Renal cortical epithelial cell (primary cell): ENCODE measurements at places on chromosomes 16 and 17. TPM values are rescaled to one million over a fixed set of nuclear protein-coding genes. Genes with fewer than 3 reads are reported as not detected.

The MYH10 gene
- 49.5 and 149 TPM in 2 replicates for total RNA-seq

The MMP28 gene
- 0.52 and 1.8 TPM in 2 replicates for total RNA-seq

The GINS2 gene
- total RNA-seq = 0.45 and 7.3 TPM in 2 replicates

The SETD1A gene
- 1.0 and 7.6 TPM in 2 replicates for total RNA-seq

The OR1A1 gene
- total RNA-seq = not detected in 2 replicates

The GSDMA gene
- not detected in 2 replicates for total RNA-seq

The DDX52 gene
- total RNA-seq = 48.5 and 64.4 TPM in 2 replicates

The TBC1D3G gene
- not detected in 2 replicates for total RNA-seq

The SEC14L1 gene
- total RNA-seq = 49.1 and 112 TPM in 2 replicates

The HOXB4 gene
- total RNA-seq = 2.1 and 8.7 TPM in 2 replicates

The KRT35 gene
- not detected in 2 replicates for total RNA-seq

The DNAH3 gene
- 0.40 TPM in 1 of 2 replicates, not detected in the other for total RNA-seq

The CCL1 gene
- not detected in 2 replicates for total RNA-seq

The PLCG2 gene
- total RNA-seq = 1.9 and 20.5 TPM in 2 replicates
